Stimulated activated CD8-positive, alpha-beta memory T cell treated with anti-CD3 and anti-CD28 coated beads, Interleukin-4, amount 100 ng/mL, for 1 hour (primary cell): ENCODE measurements at places on chromosomes 12 and 14.

GRCh38 chr12:106284358-106285105 is 18.0 kb upstream of the TCP11L2 start:
- DNase-seq, result no peak

- DNase-seq, result no peak
Observed at GRCh38 chr14:66503532-66503931, 4.4 kb upstream of the GPHN start.

DNA sequence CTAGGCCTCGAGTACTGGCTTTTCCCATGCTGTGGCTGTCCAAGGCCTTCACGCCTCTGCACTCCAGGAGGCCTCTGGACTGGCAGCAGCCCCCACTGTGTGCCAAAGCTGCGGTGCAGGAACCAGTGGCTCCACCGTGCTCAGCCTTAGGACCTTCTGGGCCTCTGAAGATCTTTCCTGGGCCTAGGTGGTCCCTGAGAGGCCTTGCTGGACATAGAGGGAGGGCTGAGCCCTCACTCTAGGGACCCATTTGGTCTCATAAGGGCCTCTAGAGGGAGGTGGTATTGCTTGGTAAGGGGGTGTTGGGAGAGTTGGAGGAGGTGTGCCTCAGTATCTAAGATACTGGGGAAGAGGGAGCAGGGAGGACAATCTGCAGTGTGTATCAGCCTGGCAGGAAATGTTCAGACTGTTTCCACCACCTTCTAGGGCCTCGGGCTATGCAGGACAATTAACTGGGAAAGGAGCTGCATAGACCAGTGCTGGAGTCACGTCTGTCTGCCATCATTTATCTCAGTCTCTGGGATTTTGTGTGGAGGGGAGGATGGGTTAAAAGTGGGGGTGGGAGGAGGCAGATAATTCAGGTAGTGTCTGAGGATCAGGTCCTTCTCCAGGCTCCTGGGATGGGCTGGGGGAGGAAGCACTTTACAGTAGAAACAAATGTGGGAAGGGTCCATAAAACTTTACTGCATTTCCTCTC is 2.9 kb downstream of the HOXC5 start:
- DNase-seq, result no peak

DNA sequence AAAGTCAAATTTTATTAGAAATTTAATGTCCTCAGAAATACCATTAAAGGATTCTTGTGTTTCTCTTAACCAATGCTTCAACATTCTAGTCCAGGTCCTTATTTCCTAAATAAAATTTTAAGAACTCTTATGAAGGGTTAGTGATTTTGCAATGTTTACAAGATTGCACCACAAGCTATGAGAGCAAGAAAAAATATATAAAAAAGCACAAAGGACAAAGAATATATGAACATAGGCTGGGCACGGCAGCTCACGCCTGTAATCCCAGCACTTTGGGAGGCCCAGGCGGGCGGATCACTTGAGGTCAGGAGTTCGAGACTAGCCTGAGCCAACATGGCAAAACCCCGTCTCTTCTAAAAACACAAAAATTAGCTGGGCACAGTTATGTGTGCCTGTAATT is 7.7 kb downstream of the RACGAP1 start:
- no peak for DNase-seq

DNA sequence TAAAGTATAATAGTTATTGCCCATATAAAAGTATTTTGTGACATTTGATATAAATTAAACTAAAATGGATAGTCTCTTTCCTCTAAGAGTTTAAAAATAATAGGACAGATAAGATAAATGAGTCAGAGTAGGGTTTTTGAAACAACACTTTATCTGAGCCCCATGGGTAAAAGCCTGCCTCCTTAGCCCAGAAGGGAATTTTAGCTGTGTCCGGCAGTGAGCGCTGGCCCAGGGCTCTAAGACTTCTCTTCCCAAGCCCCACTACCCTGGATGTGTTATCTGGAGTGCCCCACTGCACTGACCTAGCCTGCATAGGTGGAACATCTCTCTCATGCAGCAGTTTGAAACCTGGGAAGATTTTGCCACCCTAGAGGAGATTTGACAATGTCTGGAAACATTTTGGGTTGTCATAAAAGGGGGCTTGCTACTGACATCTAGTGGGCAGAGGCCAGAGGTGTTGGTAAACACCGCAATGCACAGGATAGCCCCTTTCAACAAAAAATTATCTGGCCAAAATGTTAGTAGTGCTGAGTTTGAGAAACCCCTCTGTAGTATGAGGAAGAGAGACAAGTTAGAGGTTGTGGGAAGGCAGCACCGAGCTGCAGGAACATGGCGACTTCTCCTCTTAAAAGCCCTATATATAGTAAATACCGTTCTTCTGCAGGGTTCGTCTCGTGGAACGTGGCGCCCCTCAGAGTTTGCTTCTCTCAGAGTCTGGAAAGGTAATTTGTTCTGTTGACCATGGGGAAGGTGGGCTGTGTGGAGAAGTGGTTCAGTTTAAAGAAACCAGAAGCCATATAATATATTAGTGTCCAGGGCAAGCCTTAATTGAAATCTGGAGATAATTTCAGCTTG is 29.3 kb upstream of the ATF1 start:
- no peak for DNase-seq

GRCh38 chr12:26244503-26244902 is 49.1 kb downstream of the SSPN start:
- no peak for DNase-seq

DNA sequence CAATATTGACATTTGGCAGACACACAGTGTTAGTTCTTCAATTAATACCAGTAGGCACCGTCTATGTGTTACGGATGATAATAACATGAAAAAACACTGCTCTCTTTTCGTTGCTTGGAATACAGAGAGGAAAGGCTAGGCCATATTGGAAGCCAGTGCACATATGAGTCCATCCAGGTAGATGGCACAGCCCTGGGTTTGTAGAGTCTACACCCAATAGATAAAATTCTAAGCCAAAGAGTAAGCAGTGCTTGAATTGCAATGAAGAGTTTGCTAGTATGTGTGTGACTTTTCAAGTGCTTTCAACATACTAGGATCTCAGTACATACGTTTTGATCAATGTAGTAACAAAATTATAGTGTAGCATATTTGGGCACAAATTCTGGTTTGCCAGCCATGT is 243.3 kb upstream of the AVPR1A start:
- DNase-seq, result no peak

DNA sequence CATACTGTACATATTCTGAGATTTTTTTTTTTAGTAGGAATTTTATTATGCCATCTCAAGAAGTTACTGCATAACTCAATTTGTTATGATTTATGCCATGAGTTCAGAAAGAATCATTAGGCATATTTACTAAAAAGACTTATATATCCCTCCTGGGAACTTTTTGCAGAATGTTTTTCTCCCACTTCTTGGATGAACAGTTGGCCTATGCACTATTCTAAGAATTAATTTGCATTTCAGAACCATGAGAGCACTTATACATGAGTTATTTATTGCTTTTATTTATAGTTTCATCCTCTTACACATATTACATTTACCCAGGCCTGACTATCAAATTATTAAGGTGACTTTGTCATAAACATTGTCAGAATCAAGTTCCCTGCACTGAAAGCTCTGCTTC is 6.3 kb upstream of the LRIG3 start:
- DNase-seq, result no peak

GRCh38 chr14:71403656-71404055 is 496.4 kb downstream of the PCNX1 start:
- no peak for DNase-seq

- DNase-seq, result no peak
Observed at GRCh38 chr12:127583041-127583440, 683.9 kb upstream of the TMEM132C start.

DNA sequence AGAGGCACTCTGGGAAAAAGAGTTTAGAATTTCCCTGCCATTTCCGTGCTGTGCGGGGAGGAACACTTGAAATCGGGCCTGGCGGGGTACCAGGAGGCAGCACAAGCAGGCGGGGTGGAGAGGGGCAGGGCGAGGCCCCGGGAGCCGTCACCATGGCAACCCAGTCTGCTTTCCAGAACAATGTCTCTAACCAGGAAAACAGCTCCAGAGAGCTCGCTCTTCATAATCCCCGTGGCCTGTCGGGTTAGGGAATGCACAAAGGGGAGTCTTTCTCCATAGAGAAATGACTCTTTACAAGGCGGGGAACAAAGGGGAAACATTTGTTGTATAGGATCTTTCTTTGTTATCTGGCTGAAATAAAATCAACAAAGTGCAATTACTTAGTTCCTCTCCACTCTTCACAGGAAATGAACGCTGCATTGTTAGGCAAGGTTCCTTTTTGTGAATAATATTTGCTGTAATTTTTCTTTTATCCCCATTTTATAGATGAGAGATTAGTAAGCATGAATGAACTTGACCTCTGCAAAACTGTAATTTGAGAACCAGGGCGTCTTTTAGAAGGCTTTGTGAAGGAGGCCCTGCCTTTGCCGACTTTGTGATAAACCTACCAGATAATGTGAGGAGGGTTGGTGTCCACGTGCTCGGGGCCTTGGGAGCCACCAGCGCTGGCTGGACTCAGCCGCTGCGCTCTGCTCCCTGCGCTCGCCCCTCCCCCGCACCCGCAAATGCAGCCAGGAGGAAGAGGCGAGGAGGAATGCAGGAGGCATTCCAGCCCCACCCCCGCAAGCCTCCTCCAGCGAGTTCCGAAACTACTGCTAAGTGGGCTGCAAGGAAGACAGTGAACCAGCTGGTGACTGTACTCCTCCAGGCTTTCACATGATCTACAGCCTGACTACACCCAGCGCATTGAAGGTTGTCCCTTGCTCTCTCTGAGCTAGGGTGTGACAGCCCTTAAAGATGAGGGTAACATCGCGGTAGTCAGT is 105.2 kb upstream of the ATF7IP start:
- no peak for DNase-seq

DNA sequence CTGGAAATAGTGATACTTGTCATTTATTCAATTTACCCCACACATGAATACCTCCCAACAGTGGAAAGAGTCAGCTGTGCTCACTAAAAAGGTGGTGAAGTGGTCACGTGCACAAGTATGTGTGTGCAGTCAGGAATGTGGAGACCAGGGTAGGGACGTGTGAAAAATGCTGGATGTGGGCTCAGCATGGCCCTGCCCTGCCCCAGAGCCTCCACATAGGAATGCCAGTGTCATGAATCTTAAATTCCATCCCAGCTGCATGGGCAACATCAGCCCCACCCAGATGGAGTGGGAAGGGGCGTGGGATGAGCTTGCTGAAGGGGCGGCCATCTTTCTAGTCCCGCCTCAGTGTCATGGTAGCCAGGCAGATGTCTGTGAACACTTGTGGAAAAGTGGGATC is 87.7 kb downstream of the C12orf75 start:
- DNase-seq, result no peak

DNA sequence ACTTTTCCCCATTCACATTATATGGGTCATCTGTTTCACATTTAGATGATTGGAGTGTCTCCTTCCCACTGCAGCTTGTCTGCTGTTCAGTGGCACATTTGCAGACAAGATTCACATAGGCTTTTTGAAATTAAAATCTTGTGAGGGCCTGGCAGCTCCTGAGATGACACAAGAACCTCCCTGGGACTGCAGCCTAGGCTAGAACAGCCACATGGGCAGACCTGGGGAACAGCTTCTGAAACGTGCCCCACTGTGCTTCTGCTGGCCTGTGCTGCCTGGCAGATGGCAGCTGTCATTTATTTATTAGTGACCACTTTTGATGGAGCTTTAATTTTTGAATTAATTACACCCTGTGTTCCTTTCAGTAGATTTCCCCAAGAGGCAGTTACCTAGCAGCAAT is 137.4 kb downstream of the GRIP1 start:
- no peak for DNase-seq

DNA sequence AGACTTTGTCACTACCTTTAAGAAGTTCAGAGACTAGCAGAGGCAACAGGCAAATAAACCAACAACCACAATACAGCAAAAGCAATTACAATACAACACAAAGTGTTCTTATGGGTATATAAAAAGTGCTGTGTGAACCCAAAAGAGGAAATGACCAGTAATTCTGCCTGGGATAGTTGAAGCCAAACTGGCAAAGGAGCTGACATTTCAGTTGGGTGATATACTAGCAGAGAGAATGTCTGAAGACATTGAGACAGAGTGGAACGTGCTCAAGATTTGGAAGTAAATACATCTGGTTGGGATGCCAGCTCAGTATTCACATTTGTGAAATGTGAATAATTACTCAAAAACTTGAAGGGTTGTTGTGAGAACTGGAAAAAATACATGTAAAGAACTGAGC is 80.6 kb upstream of the GTF2A1 start:
- no peak for DNase-seq

DNA sequence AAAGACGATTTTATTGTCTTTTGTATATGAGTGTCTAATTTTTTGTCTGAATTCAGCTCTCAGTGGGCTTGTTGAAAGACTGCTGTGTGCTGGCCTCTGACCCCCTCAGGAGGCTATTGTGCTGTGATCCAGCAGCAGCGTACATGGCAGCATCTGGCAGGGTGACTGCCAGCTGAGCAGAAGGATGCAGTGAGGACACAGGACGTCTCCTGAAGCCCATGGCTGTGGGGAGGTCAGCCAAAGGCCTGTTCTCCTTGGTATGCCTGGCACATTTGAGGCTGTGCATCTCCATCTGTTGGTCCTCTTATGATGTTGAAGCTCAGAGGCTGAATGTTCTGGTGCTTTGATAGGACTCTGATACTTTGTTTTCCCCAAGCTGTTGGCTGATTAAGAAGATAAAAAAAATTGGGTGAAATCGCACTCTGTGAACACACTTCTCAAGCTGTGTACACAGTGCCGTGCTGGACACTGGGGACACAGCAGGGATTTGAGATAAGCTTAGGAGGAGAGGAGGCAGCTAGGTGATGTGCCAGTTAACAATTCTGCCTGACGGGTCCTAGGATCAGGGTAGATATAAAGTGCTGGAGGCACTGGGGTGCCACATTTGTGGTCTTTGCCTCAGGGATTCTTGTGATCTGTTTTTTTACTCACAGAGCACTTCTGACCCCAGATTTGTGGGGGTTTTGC is 37.5 kb downstream of the EID3 start:
- DNase-seq, result no peak

DNA sequence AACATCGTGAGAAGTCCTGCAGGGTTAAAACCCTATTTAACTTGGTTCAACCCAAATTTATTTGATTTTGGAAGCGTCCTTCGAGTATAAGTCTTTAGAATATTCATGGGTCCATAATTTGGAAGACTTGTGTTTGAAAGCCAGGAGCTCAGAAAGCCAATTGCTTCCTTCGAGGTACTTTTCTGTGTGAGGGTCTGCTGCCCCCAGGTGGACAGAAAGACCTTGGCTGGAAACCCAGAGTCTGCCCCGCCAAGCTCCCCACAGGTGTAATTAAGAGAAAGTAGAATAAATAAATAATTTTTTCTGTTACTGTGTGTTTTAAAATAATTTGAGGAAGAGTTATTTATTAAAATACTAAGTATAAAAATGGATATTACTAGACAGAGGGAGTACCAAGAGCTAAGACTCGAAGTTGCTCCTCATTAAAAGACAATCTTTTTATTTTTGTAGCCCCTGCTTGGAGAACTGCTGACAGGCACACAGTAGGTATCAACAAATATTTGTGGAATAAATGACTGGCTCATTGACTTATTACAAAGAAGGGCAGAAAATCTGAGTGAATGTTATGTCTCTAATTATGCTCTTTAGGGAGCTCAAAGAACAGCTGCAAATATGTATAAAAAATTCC is 105.8 kb downstream of the PAH start:
- no peak for DNase-seq

GRCh38 chr12:88895634-88896033 is 315.4 kb upstream of the KITLG start:
- DNase-seq, result no peak
